CD4-positive, alpha-beta T cell treated with Interleukin-17A for 1 hour (primary cell): ENCODE measurements at places on chromosomes 11 and 22.

- no peak for DNase-seq
Observed at GRCh38 chr11:72618803-72619202, 55.4 kb downstream of the PDE2A start.

DNA sequence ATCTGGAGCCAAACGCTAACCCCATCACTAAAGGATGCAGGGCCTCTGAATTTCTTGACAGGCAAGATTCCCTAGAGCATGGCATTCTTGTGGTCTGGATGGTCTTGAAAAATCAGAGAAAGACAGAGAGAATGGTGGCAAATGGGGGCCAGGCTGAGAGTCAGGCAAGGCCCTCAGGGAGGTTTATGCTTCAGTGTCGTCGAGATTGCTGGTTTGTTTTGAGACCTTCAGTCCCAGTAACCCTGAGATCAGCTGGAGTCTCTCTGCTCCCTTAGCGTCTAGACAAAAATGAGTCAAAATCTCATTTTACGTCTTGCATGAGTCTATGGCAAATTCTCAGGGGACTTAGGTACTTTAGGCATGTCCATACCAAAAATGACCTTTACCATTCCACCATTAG lies 539.3 kb downstream of the SOX6 start:
- no peak for DNase-seq

DNA sequence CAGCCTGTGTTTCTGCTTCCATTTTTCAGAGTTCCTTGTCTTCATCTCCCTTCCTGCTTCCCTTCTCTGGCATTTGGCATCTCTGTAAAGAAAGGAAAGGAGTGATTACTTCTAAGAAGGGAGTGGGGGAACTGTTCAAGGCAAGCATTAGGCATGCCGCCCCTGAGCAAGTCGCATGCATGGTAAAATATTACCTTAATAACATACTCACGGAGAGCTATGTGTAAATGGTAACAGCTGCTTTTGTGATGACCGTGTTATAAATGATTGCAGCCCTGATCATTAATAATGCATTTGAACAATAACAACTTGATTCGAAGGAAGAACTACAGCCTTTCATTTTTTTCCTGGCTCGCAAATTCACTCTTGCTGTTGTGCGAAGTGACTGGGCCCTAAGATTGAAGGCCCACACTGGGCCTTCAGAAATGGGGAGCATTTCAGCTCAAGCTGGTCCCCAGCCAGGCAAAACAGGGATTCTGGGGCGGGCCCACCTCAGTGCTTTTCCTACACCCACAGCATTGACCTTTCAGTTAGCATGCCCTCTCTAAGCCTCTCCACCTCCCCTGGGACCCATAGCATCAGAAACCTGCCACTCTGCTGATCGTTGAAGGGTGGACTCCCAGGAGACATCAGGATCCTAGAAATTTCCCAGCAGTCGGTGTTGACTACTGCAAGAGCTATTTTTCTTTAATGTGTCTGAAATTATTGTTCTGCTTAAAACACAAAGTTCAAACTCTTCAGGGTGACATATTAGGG lies 263.0 kb upstream of the CADM1 start:
- no peak for DNase-seq

DNA sequence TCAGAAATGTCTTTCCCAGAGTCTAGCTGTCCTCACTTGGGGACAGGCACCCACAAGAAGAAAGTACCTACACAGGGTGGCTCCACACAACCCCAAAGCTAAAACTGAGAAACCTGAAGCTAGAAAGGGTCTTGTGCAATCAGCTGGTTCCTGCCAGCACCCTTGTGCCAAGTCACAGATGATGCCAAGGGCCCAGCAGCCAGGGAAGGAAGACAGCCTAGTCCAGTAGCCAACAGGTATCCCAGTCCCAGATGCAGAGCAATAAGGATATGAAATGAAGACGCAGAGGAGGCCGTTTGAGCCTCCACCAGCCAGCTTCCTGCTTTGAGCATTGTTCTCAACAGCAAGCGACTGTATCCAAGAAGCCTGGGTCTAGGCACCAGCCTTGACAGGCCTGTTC lies 6.1 kb downstream of the PLEKHA7 start:
- no peak for DNase-seq

GRCh38 chr22:31578171-31578570 lies 81.8 kb downstream of the SFI1 start:
- DNase-seq = no peak

GRCh38 chr11:104705490-104706190 lies 192.6 kb downstream of the CASP12 start:
- DNase-seq = peak; percentile 89

DNA sequence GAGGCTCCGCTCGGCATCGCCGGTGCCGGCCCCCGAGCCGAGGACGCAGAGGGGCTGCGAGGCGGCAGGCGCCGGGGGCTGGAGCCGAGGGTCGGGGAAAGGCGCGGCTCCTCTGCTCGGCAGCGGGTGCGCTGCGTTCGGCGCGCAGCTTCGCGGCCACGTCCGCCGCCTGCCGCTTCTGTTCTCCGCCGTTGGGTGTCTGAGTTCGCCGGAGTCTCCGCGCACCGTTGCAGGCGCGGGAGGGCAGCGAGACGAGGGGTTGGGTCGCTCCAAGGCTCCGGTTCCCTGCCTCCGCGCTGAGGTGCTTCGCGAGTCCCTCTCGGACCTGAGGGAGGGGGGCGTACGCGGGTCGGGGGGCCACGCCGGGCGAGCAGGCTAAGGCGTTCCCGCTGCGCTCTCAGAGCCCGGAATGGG lies 347 bp downstream of the MN1 start:
- DNase-seq = peak; percentile 25

DNA sequence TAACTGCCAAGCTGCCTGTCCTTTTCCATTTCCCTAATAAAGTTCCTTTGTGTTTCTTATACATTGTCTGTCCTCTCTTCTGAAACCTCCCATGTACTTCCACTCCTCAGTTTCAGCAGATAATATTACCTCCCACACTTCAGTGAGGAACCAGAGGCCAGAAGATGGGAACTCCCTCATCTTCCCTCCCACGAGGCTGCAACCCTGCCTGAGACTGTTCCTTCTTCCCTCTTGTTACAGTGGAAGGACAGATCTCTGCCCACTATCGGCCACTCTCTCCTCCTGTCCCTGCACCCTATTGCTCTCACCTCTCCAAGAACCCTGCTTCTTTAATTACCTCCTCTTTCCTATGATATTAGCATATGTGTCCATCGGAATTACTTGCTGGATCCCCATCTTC lies 38.1 kb upstream of the SWAP70 start:
- DNase-seq = no peak

GRCh38 chr11:72224564-72225410 lies at the start of gene INPPL1:
INPPL1 (plus strand) TSS chr11:72224767; CDS start chr11:72224985, 218 bp downstream.
- peak; percentile 32 for DNase-seq

- DNase-seq = no peak
Observed at GRCh38 chr11:114915871-114916805, 237.8 kb downstream of the NXPE2 start.

GRCh38 chr11:130118165-130118564 lies 41.4 kb upstream of the ST14 start:
- DNase-seq = no peak

DNA sequence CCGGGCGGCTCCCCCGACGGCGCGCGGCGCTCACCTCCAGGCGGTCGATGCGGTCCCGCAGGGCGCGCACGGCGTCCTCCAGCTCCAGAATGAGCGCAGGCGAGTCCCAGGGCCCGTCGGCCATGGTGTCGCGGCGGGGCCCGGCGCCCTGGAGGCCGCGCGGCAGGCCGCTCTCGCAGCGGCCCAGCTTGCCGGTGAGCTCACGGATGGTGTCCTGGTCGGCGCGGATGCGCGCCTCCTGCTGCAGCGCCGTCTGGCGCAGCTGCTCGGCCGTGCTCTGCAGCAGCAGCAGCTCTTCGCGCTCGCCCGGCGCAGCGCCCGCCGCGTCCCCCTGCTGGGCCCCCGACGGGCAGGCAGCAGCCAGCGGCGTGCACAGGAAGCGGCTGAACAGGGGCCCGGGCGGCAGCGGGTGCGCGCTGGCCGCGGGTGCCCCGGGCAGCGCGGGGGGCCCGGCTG lies 599 bp downstream of the NPTXR start:
- peak; percentile 45 for DNase-seq

DNA sequence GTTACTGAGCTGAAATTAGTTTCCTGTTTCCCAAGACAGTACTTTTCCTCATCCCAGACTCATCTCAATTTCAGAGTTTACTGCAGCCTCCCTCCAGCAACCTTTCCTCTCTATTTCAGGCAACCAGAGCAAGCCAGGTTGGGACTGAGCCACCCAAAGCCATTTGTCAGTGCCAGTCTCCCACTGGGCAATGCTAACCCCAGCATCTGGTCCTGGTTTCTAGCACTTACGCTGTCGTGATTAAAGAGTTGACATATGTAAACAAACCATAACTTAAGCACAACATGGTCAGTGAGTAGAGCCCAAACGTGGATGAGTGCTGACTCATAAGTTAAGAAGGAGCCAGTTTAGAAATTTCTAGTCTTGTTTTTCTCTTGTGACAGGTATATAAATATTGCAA lies 119.6 kb upstream of the BLID start:
- no peak for DNase-seq

DNA sequence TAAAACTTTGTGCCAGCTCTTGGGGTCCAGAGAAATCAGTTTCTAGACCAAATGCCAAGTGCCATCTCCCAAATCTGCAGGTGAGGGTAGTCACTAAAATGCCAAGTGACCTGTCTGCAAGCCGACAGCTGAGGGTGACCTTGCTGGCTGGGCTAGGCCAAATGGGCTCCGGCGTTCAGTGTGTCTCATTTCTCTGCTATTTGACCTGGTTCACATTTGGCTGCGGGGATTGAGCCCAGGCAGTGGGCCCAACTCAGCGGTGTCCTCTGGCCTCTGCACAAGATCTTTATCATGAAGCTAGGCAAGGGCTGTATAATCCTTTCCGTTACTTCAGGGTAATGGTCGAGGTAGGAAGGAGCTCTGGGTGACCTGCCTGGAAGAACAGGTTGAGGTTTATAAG lies 87.5 kb downstream of the SNX19 start:
- DNase-seq = no peak

DNA sequence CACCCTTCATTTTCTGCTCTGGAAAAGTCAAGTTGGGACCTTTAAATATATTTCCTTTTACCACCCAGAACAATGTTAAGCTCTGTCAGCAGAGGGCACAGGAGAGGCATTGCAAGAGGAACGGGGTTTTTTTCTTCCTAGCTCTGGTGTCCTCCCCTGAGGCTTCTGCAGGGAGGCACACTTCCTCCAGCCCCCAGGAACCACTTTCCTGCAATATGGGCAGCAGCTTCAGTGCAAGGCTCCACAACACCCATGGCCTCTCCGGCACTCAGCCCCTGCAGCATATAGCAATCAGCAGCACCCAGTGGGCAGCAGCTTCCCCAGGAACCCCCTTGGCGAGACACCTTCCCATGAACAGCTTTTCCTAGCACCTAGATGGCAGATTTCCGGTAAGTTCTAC lies 101.4 kb downstream of the SYT9 start:
- DNase-seq = peak; percentile 3

DNA sequence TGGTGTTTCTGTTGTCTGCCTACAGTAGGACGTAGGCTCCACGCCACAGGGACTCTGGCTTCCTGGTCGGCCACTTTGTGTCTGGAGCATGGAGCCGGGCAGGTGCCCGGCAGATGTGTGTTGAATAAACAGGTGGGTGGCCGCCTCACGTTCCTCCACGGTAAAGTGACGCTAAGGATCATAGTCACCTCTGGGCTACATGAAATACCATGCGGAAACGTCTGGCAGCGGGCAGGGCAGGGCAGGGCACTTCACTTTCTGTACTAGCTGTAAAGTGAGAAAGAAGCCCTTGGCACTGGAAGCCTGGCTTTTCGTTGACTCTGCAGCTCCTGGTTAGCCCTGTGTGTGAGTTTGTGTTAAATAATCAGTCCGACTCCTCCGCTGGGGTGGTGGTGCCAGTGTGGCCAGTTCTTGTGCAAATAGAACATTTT lies 52.4 kb downstream of the MCM5 start:
- DNase-seq = no peak

DNA sequence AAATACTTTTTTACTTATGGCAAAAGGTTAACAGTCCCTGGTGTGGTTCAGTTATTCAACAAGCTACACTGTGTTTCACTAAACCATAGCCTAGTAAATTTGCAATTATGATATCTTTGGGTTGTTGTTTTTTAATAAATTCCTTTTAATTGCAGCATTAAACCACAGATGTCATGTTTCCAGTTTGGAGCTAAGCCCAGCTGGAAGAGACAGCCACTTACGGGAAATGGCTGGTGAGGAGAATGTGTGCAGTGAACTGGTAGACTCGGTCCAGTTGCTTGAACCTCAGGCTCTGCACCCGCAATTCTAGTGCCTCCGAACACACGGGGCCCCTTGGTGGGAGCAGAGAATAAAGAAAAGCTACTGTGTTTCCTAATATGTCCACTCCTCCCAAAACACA lies 70.8 kb downstream of the WNT11 start:
- no peak for DNase-seq

DNA sequence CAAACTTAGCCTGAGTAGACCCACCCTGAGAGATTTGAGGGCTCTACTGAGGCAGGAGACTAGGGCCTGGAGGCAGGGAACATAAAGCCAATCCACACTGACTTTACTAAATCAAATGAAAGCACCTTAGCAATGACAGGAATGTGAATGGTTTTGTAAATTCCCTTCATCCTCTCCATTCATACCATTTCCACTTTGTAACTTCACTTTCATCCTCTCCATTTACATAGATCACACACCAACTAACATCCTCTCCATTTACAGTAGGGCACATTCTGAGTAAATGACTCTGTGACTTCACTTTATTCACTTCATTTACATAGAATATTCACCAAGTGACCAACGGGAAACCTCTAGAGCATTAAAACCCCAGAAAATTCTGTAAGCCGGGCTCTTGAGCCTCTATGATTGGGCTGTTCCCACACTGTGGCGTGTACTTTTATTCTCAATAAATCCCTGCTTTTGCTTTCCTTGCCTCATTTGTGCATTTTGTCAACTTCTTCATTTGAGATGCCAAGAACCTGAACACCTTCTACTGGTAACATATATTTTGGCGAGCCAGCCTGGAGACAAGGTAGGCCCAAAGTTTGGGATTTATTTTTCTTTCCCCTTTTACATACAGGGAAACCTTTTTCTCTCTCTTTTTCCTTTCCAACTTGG lies 82.9 kb downstream of the PIWIL4 start:
- DNase-seq = no peak

DNA sequence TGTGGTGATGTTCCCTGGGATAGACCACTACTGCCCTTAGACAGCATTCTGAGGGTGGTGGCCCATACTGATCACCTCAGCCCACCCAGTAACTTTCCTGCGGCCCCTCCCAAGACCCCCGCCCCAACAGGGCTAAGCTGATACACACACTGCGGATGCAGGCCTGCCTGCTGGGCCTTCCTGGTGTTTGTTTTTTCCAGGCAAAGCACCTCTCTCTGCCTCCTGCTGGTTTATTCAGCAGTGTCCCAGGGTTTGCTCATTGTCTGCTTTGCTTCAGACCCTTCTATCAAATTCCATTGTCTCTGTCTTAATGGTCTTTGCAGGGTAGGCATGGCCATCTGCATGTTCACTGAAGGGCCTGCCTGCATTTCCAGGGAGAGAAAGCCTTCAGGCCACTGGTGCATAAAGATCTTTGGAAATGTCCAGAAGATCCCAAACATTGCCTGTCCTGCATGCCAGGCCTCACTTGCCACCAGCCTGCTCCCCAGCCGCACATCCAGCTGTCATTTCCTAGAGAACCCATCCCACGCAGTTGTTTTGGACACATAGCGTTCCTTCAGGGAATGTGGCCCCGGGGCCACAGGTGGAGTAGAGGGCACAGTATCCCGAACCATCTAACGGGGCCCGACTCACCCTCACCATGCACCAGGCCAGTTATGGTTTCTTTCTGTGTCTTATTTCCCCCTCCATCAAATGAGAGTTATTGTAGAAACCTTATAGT lies 50.2 kb downstream of the BCR start:
- no peak for DNase-seq
